Effector CD8-positive, alpha-beta T cell (primary cell): ENCODE measurements at places on chromosomes 5 and 9.

- DNase-seq: no peak
These were observed 24.9 kb downstream of the RGMB start for GRCh38 chr5:98798371-98798770.

- DNase-seq: no peak
These were observed 19.8 kb downstream of the IFT74 start for GRCh38 chr9:26975728-26976707.

GRCh38 chr9:81680506-81680905 is 8.8 kb downstream of the TLE1 start:
- no peak for DNase-seq

DNA sequence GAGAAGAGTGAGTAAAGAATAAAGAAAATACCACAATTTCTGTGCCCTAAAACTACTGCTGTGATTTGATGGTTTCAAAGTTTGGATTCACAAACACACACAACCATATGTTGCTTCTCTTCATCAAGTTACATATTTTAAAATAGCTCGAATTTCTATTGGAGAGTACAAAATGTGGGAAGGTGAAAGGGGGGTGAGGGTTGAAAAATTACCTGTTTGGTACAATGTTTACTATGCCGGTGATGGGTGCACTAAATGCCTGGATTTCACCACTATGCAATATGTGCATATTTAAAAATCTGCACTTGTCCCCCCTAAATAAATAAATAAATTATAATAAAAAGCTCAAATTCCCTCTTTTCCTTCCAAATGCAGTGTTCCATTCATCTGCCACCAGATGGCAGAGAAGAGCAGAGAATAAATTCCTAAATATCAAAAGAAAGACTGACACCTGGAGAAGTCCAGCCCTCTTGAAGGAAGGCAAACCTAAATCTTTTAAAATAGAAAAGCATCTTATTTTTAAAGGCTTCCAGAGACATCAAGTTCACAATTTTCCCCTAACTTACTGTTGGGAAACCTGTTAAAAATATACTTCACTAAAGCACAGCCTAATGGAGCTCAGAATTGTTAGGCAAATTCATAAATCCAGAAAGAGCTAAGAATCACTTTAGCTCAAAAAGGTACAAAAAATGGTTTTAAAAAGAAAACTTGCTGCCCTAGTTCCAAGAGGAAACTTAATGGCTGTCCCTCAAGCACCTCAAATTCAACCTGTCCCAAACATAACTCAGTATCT is 24.8 kb upstream of the HNRNPA0 start:
- DNase-seq: no peak

DNA sequence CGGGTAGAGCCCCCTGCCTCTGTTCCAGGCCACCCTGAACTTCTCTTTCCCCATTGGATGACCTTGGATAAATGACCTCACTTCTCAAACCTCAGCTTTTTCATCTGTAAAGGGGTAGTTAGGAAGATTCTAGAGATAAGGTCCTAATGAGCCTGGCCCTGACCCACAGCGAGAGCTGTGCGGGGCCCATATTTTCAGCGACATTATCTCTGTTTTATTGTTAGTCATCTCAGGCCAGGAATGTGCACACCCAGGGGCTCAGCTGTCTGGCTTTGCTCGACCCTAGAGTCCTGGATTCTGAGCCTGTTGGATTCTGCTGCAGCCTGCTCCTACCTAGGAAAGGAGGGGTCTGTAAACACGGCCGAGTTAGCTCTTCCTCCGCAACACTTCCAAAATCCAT is 81.2 kb upstream of the LMX1B start:
- no peak for DNase-seq

DNA sequence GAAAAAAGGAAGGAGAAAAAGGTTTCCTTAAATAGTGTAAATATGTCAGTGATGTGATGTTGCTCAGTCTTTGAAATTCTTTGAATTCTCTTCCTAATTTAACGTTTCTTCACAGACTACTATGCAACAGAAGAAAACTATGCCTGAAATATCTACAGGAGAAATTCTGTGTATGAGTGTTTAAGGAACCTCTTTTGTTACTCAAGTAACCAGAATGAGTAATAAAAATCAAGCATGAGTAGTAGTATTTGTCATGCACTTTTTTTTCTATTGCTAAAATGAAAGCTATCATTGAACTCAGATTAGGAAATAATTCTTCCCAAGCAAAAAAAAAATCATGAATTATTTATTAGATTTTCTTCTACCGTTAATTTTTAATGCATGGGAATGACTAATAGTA is 20.3 kb upstream of the THG1L start:
- DNase-seq: no peak

DNA sequence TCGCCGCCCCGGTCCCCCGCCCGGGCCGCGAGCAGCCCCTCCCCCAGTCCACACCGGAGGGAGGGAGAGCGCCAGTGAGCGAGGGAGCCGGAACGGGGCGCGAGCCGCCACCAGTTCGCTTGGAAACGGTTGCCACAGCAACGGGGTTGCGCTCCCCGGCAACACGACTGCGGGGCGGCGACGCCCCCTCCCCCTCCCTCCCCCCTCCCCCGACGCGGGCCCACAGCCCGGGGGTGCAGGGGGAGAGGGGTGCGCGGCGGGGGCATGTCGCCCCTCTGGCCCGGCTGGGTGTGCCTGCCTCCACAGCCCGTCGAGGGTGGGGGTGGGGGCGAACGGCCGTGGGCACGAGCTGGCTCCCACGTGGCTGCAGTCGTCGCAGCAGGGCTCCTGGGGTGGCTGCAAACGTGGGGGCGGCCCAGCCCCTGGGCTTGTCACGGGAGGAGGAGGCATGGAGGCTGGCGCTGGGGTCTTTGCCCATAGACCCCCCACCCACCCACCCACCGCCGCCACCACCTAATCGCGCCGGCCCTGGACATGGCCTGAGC is 524 bp downstream of the PRR7 start:
- DNase-seq: peak; percentile 55

DNA sequence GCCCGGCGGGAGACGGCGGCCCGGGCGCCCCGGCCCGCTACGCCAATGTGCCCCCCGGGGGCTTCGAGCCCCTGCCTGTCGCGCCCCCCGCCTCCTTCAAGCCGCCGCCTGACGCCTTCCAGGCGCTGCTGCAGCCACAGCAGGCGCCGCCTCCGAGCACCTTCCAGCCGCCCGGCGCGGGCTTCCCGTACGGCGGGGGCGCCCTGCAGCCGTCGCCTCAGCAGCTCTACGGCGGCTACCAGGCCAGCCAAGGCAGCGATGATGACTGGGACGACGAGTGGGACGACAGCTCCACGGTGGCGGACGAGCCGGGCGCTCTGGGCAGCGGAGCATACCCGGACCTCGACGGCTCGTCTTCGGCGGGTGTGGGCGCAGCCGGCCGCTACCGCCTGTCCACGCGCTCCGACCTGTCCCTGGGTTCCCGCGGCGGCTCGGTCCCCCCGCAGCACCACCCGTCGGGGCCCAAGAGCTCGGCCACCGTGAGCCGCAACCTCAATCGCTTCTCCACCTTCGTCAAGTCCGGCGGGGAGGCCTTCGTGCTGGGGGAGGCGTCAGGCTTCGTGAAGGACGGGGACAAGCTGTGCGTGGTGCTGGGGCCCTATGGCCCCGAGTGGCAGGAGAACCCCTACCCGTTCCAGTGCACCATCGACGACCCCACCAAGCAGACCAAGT is 723 bp downstream of the SNX18 start:
- peak; percentile 27 for DNase-seq

- DNase-seq: no peak
These were observed 277.9 kb upstream of the IRX2 start for GRCh38 chr5:3029396-3029795.

DNA sequence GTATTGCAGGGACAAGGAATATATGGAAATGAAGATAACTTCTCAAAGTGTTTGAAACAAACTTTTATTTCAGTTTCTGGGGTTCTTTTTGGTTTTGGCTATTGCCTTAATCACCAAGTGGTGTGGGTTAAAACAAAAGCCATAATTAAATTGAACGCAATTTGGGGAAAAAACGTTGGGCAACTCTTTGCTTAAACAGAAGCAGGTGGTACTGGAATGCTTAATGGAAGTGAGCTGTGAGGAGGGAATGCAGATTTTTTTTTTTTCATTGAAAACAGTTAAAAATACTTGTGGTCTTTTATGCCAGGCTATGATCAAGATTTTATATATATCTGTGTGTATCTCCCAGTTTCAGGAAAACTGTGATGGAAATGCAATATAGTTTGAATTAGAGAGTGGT is 195.7 kb upstream of the TUT7 start:
- DNase-seq: no peak

GRCh38 chr5:10489810-10490426 is 48.2 kb downstream of the ROPN1L start:
- no peak for DNase-seq

DNA sequence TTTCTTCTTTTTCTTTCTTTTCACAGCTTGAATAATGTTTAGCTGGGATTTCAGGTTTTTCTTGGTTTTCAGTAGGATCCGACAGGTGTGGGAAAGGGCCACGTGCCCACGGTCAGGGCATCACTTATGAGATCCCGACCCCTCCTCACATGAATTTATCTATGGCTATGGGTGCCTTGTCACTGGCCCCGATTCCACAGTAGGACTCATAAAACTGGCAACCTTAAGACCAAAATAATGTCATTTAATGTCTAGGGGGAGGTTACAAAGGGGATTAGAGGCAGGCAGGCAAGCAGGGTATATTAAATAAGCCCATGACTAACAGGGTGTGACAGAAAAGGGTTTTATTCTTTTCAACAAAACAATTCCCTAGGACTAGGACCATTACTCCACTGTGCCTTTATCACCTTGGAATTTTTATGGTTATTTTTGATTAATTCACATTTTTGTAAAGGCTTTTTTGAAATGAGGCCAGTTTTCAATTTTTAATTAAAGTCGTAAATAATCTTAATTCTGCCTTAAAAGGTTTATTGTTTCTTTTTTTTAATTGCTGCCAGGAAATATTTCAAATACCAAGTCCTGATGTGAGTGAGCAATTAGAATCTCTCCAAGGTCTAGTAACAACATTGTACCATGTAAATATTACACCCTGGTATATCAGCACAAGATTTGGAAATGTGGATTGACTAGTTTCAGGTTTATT is 370.4 kb downstream of the GLIS3 start:
- no peak for DNase-seq

GRCh38 chr5:139849942-139850341 is 54.3 kb downstream of the PSD2 start:
- no peak for DNase-seq

- no peak for DNase-seq
These were observed 75.0 kb upstream of the TNC start for GRCh38 chr9:115192835-115193525.

DNA sequence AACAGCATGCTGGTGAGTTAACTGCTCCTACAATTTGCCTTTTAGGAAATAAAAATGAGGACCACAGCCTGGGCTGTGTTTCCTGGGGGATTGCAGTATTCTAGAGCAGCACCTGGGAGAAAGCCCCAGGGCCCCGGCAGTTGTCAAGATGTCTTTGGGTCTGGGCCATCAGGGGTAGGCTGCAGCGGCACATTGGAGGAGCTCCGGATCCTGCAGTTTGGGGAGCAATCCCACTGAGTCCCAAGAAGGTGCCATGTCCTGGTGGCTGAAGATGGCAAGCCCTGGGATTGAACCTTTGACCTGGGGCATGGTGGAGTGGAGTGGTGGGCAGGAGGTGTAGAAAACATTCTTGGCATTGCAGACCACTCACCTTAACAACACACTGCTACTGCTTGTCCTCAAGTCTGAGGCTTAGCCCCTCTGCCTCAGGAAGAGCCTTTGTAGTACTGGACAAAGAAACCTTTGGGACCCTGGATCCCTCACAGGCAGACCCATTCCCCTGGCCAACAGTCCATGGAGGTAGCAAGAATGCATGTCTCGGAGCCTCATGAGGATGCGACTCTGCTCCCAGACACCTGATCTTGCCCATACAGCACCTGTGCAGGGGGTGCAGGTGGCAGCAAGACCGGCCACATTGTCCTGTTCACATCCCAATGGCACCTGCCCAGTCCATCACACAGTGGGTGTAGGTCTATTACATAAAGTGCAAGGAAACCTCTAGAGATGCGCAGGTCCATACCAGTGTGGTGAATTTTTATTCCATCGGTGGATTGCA is 159.1 kb upstream of the IRX2 start:
- no peak for DNase-seq

DNA sequence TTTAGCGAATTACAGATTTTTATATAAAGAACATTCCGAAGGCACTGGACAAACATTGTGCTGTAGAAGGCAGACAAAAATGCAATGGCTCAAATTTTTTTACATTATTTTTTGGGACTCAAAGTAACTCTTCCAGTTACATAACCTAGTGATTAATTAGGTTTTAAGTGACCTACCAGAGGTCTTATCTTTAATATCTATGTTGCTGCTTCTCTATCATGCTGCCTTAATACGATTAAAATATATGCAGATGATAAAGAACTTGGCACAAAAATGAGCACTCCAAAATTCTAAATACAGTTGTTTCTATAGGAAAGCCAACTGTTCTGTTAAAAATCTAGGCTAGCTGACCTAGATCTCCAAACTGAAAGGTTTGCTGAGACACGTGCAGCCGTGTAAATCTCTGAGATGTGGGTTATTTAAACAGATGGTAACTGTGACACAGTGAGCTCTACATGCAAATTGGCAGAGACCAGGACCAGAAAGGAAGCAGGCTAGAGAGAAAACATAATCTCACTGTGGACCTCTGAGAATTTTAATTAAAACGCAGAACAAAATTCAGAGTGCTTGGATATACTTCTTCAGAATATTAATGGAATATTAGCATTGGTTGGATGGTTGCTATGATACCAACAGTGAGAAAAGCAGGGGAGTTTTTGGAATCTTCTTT is 56.2 kb downstream of the CAMK4 start:
- no peak for DNase-seq

- no peak for DNase-seq
These were observed 130.8 kb downstream of the MACIR start for GRCh38 chr5:103389357-103389756.

GRCh38 chr5:14665949-14666348 is 1.4 kb downstream of the OTULIN start:
- peak; percentile 1 for DNase-seq

- no peak for DNase-seq
These were observed 923 bp downstream of the SPATA6L start for GRCh38 chr9:4665357-4665756.

DNA sequence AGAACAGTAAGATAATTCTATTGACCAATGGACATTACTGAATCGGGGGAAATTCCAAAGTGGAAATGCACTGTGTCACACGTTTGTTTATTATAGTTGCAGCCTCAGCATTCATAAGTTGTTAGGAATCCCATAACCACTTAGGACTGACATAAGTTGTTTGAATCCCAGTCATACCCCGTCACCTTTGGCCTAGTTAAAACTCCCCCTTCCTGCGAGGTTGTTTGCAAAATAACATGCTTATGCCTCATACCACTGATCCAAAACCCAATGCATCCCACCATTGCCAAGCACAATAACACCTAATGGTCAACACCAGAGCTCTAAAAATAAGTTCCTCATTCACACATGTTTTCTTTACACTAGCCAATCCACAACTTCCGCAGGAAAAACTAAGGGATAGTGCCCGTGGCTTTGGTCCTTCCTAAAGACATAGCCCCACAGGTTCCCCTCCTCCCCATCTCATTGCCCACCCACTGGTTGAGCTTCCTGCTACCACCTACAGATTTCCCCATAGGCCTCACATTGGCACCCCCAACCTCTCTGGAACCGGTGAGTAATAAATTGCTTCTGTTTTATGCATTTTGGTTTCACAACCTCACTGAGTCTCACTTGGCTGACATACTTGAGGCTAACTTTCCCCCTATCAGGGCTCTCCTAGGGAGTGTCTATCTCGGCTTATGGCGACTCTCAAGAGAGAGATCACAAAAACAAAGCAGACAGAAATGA is 42.3 kb upstream of the MUSK start:
- no peak for DNase-seq
